Thymus (tissue), 14 donors: ENCODE measurements at places on chromosomes 7 and 10. TPM values are rescaled to one million over a fixed set of nuclear protein-coding genes. Genes with fewer than 3 reads are reported as not detected.

NEURL1 gene
- total RNA-seq, result 1.6 TPM

BAMBI gene
- total RNA-seq, result 1.3 TPM

DNA sequence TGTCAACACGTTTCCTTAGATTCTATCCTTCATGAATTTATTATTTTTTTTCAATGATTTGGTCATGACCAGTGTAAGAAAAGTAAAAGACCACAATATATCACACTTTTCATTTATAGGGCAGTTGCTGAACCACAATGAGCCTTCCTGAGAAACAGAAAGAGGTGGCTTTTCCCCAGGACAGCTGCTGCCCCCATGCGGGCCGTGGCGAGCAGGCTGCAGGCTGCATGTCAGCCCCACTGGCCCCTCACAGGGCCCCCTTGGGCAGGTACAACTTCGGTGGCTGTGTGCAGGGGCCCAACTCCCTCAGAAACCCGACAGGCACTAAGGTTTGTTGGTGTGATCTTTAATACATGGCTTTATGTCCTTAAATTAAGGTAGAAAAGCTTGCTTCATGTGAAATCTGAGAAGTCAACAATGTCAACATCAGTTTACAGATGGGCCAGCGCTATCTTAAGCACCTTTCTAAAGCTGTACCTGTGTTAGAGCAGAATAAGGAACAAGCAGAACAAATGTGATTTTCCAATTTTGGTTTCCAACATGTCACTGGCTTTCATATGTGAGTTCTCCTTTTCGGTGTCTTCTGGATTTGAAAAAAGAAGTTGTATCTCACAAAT lies 10.6 kb downstream of the BEND7 start:
- DNase-seq, result no peak

DNA sequence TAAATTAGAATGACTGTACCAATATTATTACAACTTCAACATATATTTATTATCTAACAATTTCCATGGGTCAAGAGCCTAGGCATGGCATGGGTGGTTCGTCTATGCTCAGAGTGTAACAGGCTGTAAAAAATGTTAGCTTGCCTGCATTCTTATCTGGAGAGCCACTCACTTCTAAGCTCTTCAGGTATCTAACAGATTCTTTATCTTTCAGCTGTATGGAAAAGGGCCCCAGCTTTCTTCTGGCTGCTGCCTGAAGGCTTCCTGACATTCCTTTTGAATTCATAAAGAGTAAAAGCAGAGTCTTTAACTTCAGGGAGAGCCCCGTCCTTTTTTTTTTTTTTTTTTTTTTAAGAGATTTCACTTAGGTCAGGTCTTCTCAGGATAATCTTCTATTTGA lies 648.8 kb downstream of the NXPH1 start:
- no peak for DNase-seq

GRCh38 chr10:84547616-84548015 lies 219.2 kb downstream of the CCSER2 start:
- DNase-seq, result no peak

- DNase-seq, result no peak
These were observed 240.6 kb upstream of the KIAA1217 start for GRCh38 chr10:23968301-23968700.

DNA sequence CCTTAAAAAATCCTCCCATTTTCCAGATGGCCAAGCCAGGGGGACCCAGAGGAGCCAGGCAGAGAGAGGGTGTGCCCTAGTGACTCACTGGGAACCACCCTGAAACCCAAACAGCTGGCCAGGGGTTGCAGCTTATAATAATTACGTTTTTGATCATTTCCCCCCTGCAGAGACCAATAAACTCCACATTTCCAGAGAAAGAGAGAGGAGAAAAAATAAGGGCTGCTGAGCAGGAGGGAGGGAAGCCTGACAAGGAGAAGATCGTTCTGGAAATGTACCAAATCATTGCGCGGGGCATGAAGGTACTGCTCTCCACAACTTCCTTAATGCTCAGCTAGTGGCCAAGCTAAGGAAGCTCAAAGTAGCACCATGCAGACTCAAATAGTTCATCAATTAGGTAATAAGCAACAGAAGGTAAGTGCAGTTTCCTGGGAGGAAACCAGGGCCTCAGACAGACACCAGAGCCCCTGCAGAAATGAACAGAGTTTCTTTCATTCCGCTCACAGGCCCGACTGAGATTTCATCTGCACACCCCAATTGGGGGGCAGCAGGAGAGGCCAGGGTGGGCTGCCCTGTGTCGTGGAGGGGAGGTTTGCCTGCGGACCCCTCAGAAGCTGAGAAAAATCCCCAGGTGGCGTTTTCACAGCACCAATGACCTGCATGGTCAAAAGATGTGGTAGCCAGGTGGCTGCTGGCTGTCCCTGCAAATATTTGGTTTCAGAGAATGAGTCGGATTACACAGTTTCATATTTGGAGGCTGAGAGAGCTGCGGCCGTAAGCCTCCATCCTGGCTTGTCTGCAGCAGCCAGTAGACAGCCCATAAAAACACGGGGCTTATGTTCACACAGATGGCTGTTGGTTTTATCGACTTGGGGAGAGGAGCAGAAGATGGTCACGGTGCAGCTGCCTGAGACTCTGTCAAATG lies 153.2 kb upstream of the LYZL2 start:
- DNase-seq, result no peak

GRCh38 chr10:111023060-111023459 lies 53.8 kb upstream of the ADRA2A start:
- no peak for DNase-seq

- DNase-seq, result no peak
These were observed 280.4 kb downstream of the KCNMA1 start for GRCh38 chr10:77357185-77357584.

GRCh38 chr10:123287594-123288247 lies 133.5 kb downstream of the BUB3 start:
- DNase-seq, result no peak

GRCh38 chr7:85165263-85165662 lies 21.6 kb downstream of the SEMA3D start:
- no peak for DNase-seq

GRCh38 chr7:114865564-114865963 lies 56.3 kb upstream of the MDFIC start:
- peak; percentile 58 for DNase-seq

GRCh38 chr10:61987951-61988379 lies 86.5 kb downstream of the ARID5B start:
- no peak for DNase-seq

- no peak for DNase-seq
These were observed 377.2 kb upstream of the VWC2 start for GRCh38 chr7:49396229-49396628.

- no peak for DNase-seq
These were observed 65.3 kb downstream of the CUZD1 start for GRCh38 chr10:122780391-122780790.

DNA sequence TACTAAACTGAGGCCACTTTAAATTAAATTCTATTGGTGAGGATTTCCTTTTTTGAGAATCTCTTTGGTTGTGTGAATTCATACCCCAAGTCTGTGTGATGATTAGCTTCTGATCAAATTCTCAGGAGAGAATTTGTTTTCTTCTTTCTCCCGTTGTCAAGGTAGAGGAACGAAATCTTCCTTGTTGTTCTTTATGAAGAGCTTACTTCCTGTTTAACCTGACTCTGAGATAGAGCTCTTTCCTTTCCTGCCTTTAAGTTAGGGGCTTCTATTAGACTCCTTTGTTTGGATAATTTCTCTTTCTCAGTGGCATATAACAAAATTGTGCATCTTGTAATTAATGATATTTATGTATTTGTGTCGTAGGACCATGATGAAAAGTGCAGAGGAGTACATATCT lies 572.1 kb downstream of the REEP3 start:
- no peak for DNase-seq

GRCh38 chr10:98950106-98950505 lies 285.5 kb downstream of the HPSE2 start:
- no peak for DNase-seq

DNA sequence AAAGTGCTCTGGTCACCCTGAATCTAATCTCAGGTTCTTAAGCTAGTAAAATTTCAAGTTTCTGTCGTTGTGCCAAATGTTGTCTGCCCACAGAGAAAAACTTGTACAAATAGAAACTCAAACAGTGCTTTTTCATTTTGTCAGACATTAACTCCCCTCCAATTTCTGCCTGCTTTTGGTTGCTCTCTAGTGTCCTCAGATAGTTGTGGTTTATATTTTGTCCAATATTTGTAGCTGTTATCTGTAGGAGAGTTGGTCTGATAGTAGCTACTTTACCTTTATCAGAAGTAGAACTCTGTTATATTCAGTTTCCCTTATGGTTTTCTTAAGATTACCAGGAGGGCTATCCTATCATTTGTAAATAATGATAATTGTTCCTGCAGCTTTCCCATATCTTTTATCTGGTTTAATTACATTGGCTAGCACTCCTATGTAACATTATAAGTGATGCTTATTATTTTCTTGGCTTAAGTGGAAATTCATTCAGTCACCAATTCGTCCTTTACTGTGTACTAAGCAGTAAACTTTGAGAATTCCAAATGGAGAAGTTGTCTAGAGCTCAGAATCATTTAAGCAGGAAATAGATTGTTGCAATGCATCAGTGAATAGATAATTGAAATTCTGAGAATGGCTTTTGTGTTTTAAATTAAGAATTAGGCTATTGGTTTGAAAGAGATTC lies 91.0 kb downstream of the ANKIB1 start:
- DNase-seq, result no peak
